ENCODE measurements at places on chromosomes 4 and X. TPM values are rescaled to one million over a fixed set of nuclear protein-coding genes. Genes with fewer than 3 reads are reported as not detected.

The SMAD1 gene
- total RNA-seq = 11.7 TPM

The ZNF711 gene
- total RNA-seq = 1.1 TPM

The GABRG1 gene
- total RNA-seq = not detected

The IQCM gene
- total RNA-seq = not detected

The ADGRG4 gene
- not detected for total RNA-seq
